Fibroblast of the aortic adventitia (primary cell): ENCODE measurements at places on chromosomes 5 and 9. TPM values are rescaled to one million over a fixed set of nuclear protein-coding genes. Genes with fewer than 3 reads are reported as not detected.

The GABRA1 gene
- not detected in 2 replicates for total RNA-seq

The IFNA13 gene
- total RNA-seq: not detected in 2 replicates

The LRSAM1 gene
- total RNA-seq: 12.9 and 15.3 TPM in 2 replicates

The REEP2 gene
- 1.1 and 6.1 TPM in 2 replicates for total RNA-seq

The MEIKIN gene
- not detected in 2 replicates for total RNA-seq

The OCLN gene
- 1.1 and 3.0 TPM in 2 replicates for total RNA-seq

The PRR16 gene
- total RNA-seq: 4.4 and 22.1 TPM in 2 replicates

The FIBCD1 gene
- 0.27 TPM in 1 of 2 replicates, not detected in the other for total RNA-seq
